SW 1271 (cell line): ENCODE measurements at places on chromosomes 7 and 10.

GRCh38 chr7:88191911-88192310, 27.9 kb downstream of the SRI start:
- DNase-seq, result no peak

DNA sequence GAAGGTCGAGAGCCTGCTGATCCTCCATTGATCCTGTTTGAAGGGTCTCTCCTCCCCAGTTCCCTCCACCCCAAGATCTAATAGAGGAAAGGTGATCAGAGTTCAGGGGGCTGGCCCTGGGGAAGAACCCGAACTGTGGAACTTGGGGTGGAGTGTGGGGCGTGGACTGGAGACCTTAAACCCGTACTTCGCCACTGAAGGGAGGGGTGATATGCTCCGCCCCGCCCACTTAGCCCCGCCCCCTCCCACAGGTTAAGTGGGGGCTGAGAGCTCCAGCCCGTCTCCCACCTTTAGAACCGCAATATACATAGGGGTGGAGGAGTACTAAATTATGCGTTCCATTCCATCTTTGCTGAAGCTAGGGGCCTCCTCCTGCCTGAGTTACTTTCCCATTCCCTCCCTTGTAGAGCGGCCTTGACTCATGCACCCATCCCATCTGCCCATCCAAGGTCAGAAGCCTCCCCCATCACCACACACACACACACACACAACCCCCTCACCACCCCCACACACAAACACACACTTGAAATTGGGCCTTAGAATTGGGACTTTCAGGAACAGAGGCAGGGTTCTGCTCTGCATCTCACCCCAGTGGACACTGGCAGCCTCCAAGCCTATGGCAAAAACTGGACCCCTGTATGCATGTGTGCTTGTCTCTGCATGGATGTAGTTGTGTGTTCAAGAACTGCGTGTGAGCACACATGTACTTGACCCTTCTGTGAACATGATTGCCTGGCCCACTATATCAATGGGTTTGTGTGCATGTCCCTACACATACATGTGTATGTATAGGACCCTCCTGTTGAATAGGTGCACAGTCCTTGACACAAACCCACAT, 991 bp downstream of the SEMA4G start:
- DNase-seq, result no peak

GRCh38 chr7:48004638-48005037, 24.3 kb downstream of the SUN3 start:
- no peak for DNase-seq

GRCh38 chr10:126135941-126136595, 239.7 kb downstream of the FANK1 start:
- DNase-seq, result no peak

GRCh38 chr10:23870651-23871610, 338.0 kb upstream of the KIAA1217 start:
- no peak for DNase-seq

- DNase-seq, result no peak
Measured at GRCh38 chr7:100493476-100494264, 9.9 kb downstream of the NYAP1 start.

GRCh38 chr7:157487046-157487770, 150.4 kb downstream of the DNAJB6 start:
- no peak for DNase-seq

DNA sequence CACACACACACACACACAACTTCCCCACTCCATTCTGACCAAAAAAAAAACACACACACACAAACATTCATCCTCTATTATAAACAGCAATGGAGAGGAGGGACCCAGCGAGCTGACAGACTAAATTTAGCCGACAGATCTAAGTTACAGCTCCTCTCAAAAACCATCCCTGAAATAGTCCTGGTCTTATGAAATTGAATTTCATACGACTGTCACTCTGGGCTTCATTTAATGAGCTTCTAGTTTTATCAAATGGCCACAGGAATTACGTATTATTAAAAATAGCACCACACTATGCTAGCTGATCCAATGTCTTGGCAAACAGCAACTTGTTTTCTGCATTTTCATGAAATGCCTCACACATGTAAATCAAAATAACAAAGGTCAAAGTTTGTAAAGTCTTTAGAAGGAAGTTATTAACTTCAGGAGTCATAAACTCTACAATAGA, 131.3 kb upstream of the ASAH2 start:
- no peak for DNase-seq

GRCh38 chr7:39621784-39622411, 1.5 kb upstream of the RALA start:
- peak; percentile 6 for DNase-seq

GRCh38 chr10:3126741-3127346, 45.7 kb downstream of the PITRM1 start:
- no peak for DNase-seq

DNA sequence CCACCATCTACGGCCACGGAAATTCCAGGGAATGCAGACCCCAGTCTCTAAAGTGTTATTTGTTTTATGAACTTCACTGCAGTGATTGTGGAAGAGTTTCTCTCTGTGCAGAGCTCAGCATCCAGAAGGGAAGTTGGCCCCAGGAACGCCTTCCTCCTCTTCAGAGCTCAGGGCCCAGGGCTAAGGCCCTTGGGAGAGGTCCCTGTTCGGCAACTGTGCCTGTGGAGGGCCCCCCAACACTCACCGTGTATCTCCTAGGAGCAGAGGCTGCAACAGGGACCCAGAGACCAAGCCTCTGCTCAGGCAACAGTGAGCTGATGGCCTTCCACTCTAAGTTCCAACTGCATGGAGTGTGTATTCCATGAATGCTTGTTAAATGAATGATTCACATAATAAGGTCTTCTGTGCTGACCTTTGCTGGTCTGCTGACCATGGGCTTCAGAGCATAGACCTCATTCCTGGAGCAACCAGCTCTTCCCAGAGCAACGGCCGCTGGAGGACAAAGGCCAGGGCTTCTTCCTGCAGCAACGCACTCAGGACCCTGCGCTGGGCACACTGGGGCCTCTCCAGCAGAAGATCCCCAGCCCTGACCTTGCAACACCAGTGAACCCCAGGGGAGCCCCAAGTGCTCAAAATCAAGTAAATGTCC, 7.7 kb downstream of the DIP2C start:
- DNase-seq, result no peak

- no peak for DNase-seq
Measured at GRCh38 chr10:15813415-15813814, 46.9 kb downstream of the MINDY3 start.

- no peak for DNase-seq
Measured at GRCh38 chr10:19493917-19494316, 322.3 kb upstream of the PLXDC2 start.

GRCh38 chr7:14734839-14735321, 167.7 kb downstream of the DGKB start:
- no peak for DNase-seq

DNA sequence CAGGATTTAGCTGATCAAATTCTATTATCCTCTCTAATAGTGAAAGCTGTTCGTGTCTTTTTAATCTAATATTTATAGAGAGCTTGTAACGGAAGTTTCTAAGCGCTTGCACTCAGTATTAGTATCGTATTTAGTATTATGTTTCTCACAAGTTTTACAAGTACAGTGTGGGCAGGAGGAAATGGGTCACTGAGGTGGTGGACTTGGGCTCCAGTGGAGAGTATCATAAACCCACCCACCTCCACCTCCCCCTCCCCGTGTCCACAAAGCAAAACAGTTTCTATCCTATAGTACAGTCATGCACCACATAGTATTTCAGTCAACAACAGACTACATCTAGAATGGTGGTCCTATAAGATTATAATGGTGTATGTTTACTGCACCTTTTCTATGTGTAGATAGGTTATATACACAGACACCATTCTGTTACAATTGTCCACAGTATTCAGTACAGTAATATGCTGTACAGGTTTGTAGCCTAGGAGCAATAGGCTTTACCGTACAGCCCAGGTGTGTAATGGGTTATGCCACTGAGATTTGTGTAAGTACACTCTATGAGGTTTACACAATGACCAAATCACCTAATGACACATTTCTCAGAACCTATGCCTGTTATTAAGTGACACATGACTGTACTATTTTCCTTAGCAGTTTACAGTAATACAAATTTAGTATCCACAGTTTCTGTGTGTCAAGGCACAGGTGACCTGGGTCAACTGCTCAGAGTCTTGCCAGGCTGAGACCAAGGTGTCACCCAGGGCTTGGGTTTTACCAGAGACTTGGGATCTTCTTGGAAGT, 1021.3 kb upstream of the C7orf33 start:
- DNase-seq, result no peak

GRCh38 chr10:83373671-83374070, 765.6 kb upstream of the GHITM start:
- DNase-seq, result no peak

- no peak for DNase-seq
Measured at GRCh38 chr7:106895246-106895864, 30.3 kb downstream of the PIK3CG start.

- peak; percentile 68 for DNase-seq
Measured at GRCh38 chr7:13279854-13280435, 592.5 kb downstream of the ARL4A start.

GRCh38 chr10:45052700-45053099, 52.0 kb downstream of the ZNF22 start:
- DNase-seq, result no peak

DNA sequence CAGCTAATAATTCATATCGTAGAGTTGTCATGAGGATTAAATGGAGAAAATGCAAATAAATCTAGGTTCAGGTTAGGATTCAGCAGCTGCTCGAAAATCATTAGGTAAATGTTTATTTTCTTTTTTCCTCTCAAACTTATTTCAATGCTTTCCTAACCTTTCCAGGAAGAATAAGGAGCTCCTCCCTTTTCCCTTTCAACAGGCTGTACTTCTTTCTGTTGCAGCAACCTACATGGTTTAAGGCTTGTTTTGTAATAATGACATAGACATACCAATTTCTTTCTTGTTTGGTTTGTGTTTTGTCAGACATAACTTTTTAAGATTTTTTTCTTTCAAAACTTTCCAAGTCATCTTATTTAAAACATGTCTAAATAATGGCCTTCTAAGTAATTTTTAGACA, 18.2 kb downstream of the GPR141 start:
- DNase-seq, result no peak

GRCh38 chr10:18099415-18099814, 40.8 kb upstream of the CACNB2 start:
- no peak for DNase-seq

DNA sequence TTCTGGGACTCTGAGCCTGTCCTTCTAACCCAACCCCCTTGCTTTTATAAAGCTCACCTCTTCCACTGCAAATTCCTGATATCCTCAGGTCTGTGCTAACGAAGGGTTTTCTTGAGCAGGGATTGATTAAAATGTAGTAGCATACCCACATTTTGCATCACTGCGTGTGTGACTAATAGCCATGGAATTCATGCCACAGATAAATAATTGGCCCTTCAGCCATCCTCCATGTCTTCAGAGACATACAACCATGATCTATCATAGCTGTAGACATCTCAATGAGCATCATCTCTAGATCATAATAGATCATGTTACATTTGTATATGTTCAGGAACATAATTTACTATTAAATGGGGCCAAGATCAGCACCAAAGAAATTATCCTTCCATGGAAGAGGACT, 990.3 kb downstream of the KCNMA1 start:
- no peak for DNase-seq

GRCh38 chr10:49115015-49115795, at the start of gene VSTM4:
Gene VSTM4, minus strand, starts transcription at chr10:49115522. Its CDS starts 37 bp downstream, at chr10:49115485.
- DNase-seq, result no peak

- peak; percentile 54 for DNase-seq
Measured at GRCh38 chr7:124784879-124785818, 19.6 kb upstream of the GPR37 start.

GRCh38 chr10:1137499-1138163, 81.4 kb downstream of the WDR37 start:
- DNase-seq, result no peak

GRCh38 chr7:135215180-135215579, 3.9 kb upstream of the WDR91 start:
- DNase-seq, result no peak

- no peak for DNase-seq
Measured at GRCh38 chr7:44379366-44380188, 54.2 kb upstream of the CAMK2B start.

- DNase-seq, result no peak
Measured at GRCh38 chr10:96967847-96968246, 135.7 kb downstream of the LCOR start.

DNA sequence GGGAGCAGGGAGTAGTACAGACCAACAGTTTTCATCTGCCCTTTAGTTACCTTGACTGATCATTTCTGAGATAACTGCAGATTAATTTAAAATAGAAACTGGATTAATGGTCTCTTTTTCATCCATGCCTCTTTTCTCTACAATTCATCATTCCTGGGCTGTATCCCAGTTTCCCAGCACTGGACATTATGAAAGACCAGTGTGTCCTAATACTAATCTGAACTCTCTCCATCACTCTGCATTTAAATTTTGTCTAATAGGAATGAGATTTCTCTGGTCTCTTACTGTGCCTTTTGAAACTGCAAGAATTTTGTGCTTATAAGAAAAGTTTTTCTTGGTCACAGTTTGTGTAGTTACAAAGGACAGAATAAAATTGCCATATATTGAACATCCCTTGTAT, 12.7 kb downstream of the PLEKHA8 start:
- no peak for DNase-seq

DNA sequence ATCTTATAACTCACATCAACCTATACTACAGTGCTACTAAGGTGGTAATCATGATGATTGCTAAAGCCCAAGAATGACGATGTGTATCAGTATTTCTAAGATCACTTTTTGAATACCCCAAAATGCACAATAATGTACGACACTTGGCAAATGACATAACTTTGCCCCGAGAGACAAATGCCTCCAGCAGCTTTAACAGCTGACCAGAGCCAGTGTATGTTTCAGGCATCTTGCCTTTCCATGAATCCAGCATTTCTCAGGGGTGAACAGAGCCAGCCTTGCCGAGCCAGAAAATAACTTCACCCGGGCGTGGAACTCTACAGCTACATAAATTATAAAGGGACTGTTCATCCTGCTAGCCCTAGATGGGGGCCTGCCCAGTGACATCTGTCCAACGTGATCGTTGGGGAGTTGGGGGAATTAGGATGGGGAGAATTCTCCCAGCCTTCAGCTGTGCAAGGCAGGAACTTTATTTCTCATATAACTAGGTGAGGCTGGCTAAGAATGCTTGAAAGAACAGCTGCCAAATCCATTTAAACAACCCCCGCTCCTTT, 1.8 kb downstream of the IGFBP3 start:
- peak; percentile 28 for DNase-seq

DNA sequence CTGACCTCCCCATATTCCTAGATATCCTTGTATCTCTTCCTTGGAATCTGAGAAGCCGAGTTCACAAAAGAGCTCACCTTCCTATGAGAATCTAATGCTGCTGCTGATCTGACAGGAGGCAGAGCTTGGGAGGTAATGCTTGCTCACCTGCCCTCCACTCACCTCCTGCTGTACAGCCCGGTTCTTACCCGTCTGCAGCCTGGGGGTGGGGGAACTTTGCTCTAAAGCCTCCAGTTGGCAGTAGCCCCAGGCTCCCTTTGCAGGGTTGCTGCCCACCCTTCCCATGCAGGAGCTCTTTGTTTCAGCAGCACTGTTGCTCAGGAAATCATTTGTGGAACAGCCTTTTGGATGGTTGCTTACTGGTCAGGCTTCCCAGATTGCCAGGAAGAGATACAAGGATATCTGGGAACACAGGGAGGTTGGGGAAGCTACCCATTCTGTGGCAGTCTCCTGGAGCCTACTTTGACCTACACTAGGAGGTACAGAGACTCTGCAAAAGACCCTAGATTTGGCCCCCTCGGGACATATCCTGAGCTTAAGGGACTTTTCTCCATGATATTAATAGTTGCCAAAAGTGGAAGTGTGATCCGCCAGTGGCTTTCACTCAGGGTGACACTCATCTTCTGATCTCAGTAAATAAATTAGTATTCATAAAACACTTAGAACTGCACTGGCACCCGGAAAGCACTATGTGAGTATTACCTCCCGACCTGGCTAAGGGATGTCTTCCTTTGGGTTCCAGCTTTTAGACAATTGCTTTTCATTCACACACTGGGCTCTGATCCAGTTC, 363.7 kb upstream of the PODXL start:
- no peak for DNase-seq
